ENCODE measurements at places on chromosomes 5 and 9. TPM values are rescaled to one million over a fixed set of nuclear protein-coding genes. Genes with fewer than 3 reads are reported as not detected.
A peak's percentile ranks its signal among the peaks of the same experiment; 100 is the strongest.

DNA sequence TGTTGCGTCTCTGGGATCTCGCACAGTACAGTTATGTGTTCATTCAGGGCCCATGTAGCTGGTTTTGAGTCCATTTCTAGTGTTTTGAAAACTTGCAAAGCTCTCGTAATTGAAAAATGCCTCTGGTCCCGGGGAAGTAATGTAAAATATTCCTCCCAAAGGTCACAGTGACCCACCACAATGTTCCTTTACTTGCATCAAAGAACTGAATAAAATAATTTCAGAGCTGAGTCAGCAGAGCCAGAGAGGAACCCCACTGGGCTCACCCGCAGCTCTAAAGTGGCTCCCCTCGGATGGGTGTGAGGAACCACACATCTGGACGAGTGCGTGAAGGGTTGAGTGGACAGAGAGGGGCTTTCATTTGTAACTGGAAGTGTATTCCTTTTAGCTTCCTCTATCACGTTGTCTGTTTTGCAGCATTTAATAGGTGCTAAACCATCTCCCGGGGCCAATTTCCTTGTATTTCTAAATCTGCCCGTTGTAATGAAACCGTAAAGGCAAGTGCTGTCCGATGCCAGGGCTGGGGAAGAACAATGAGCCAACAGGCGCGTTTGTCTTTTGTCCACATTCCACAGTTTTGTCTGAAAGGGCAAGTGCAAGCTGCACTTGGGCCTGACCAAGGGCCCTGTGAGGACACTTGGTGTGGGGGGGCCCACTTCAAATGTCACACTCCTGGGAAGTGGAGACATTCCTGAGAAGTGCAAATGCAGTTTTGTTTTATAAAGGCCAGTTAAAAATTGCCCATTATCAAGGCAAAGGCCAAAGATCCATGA, 29.9 kb downstream of the COL5A1 start:
- peaks cover 13% of the 10 kb centered on the region for H3K4me1 ChIP-seq
- no peak overlapping the region for H3K27ac ChIP-seq
- H3K36me3 ChIP-seq: no peaks in the 10 kb centered on the region

DNA sequence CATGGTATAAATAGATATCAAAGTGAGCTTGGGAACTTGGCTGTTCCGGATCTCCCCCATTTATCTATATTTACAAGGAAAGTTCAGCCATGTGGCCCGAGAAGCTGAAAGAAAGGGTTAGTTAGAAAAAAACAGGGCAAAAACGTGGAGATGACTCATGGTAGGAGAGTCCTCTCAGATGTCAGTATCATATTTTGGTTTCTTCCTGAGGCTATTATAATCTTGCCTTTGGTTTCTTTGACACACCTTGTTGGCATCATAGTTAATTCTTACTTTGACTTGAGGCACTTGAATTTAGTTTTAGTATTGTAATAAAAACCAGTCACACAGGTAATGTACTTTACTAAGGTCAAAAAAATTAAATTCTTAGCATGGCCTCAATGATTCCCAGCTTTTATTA, 59.9 kb downstream of the GABRA6 start:
- no peak for DNase-seq
- no peak overlapping the region for H3K4me3 ChIP-seq
- H3K36me3 ChIP-seq: no peaks in the 10 kb centered on the region
- H3K27me3 ChIP-seq: no peaks in the 10 kb centered on the region
- no peak overlapping the region for H3K27ac ChIP-seq

- no peak overlapping the region for H3K4me3 ChIP-seq
- H3K4me1 ChIP-seq: no peaks in the 10 kb centered on the region
- H3K27ac ChIP-seq: no peak overlapping the region
- no peaks in the 10 kb centered on the region for H3K36me3 ChIP-seq
- DNase-seq: no peak
Observed at GRCh38 chr9:111807197-111807596, 12.5 kb upstream of the SHOC1 start.

GRCh38 chr9:12968093-12968492, 193.3 kb downstream of the LURAP1L start:
- H3K4me1 ChIP-seq: no peaks in the 10 kb centered on the region
- DNase-seq: peak; percentile 59
- H3K27ac ChIP-seq: no peak overlapping the region
- H3K27me3 ChIP-seq: no peaks in the 10 kb centered on the region
- no peak overlapping the region for H3K4me3 ChIP-seq
- no peaks in the 10 kb centered on the region for H3K36me3 ChIP-seq

Gene GFI1B
- 0.07 TPM for total RNA-seq

Gene LMX1B
- total RNA-seq: 0.14 TPM

Gene HTR1A
- total RNA-seq: not detected

Gene NSG2
- total RNA-seq: not detected

Gene GRXCR2
- total RNA-seq: not detected

- DNase-seq: no peak
- no peaks in the 10 kb centered on the region for H3K27me3 ChIP-seq
- peaks cover 8% of the 10 kb centered on the region for H3K36me3 ChIP-seq
- peak overlapping the region; percentile 75 for H3K27ac ChIP-seq
Observed at GRCh38 chr9:33375238-33375840, 27.0 kb downstream of the AQP7 start.

Gene PANK3
- 40.7 TPM for total RNA-seq

- no peaks in the 10 kb centered on the region for H3K36me3 ChIP-seq
- H3K27me3 ChIP-seq: no peaks in the 10 kb centered on the region
- peak overlapping the region; percentile 13 for H3K27ac ChIP-seq
- peak; percentile 88 for DNase-seq
- no peak overlapping the region for H3K4me3 ChIP-seq
Observed at GRCh38 chr5:145925353-145925752, 11.0 kb upstream of the SH3RF2 start.

DNA sequence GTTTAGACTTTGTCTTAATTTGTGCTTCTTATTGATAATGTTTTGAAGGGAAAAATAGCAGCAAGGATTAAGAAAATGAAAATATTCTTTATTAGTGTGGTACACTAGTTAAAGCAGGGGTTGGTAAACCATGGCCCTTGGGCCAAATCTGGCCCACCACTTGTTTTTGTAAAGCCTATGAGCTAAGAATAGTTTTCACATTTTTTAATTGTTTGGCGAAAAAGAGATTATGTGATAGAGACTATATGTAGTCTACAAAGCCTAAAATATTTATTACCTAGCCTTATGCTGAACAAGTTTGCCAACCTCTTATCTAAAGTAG, 57.2 kb downstream of the KCNN2 start:
- no peak for DNase-seq
- H3K27ac ChIP-seq: no peak overlapping the region
- H3K36me3 ChIP-seq: no peaks in the 10 kb centered on the region
- H3K4me1 ChIP-seq: no peaks in the 10 kb centered on the region
- no peak overlapping the region for H3K4me3 ChIP-seq
- no peaks in the 10 kb centered on the region for H3K27me3 ChIP-seq

DNA sequence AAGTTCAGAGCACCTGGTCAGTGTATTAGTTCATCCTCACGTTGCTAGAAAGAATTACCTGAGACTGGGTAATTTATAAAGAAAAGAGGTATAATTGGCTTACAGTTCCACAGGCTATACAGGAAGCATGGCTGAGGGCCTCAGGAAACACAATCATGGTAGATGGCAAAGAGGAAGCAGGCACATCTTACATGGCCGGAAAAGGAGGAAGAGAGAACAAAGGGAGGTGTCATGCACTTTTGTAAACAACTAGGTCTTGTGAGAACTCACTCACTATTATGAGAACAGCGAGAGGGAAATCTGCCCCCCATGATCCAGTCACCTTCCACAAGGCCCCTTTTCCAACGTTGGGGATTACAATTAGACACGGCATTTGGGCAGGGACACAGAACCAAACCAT, 28.8 kb upstream of the CAVIN4 start:
- H3K36me3 ChIP-seq: peaks cover 5% of the 10 kb centered on the region
- DNase-seq: no peak
- H3K27me3 ChIP-seq: no peaks in the 10 kb centered on the region
- H3K27ac ChIP-seq: no peak overlapping the region

- H3K27me3 ChIP-seq: peaks cover 6% of the 10 kb centered on the region
- no peak overlapping the region for H3K4me3 ChIP-seq
- no peak overlapping the region for H3K27ac ChIP-seq
- no peaks in the 10 kb centered on the region for H3K36me3 ChIP-seq
- no peak for DNase-seq
Observed at GRCh38 chr9:18154661-18155060, 319.3 kb upstream of the ADAMTSL1 start.

DNA sequence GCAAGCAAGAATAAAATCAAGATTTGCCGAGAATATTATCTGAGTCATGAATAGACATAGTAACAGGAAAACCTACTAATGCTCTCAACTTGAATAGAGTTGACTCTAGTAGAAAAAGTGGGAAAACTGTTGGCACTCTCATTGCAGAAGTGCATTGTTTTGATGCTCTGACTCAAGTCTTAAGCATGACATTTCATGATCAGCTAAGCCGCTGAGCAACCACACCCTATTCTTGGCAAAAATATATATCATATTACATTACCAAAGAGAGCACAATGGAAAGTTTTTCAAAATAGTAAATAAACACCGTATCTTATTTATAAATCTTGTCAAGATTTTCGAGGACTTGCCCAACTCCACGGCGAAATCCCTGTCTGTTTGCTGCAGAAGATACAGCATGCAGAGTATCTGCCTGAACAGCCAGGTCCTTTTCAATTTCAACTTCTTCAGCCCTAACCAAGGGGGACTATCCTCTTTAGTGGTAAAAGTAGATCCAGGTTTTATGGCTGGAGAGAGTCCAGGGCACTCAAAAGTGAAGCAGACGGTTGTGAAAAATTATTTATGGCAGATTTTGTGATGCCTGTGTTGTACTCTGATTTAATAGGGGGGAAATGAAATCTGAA, 13.9 kb upstream of the ADAMTSL1 start:
- no peak for DNase-seq
- H3K4me3 ChIP-seq: no peak overlapping the region
- H3K27me3 ChIP-seq: no peaks in the 10 kb centered on the region
- H3K27ac ChIP-seq: no peak overlapping the region
- H3K36me3 ChIP-seq: no peaks in the 10 kb centered on the region
- no peaks in the 10 kb centered on the region for H3K4me1 ChIP-seq
